ENCODE measurements at places on chromosomes 12 and 14.
A peak's percentile ranks its signal among the peaks of the same experiment; 100 is the strongest.

DNA sequence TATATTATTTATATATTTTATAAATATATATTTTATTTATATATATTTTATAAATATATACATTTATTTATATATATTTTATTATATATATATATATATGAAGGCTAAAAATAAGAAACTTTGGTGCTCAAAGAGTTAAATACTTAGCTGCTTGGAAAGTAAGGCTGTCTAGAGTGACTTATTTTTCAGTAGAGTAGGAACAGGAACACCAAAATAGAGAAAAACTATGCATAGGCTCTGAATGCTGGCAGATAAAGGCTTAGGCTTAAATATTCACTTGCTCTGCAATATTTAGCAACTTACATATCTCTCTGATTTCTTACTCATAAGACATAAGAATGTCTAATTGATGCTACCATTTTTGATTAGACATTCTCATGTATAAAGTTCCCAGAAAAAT, 991.2 kb downstream of the VRK1 start:
- DNase-seq, result no peak

- no peak for DNase-seq
Observed at GRCh38 chr12:32462908-32463307, 63.5 kb downstream of the FGD4 start.

DNA sequence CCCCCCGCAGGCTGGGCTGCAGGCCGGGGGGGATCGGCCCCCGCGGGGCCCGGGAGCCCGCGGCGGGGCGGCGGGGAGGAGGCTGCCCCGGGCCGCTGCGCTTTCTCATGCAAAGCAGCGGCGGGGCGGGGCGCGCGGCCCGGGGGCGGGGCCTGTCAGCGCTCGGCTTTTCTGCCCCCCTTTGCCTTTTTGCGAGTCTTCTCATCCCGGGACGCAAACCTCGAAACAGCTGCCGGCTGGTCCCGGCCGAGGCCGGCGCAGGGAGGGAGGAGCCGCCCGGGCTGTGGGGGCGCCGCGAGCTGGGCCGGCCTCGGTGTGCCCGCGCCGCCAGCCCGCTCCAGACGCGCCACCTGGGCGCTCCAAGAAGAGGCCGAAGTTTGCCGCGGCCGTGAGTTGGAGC, at the start of gene FZD10:
FZD10 (plus strand) TSS at position 198 of the 400 bp plus-strand sequence. CDS start 479 bp downstream, outside the sequence.
- DNase-seq, result no peak

DNA sequence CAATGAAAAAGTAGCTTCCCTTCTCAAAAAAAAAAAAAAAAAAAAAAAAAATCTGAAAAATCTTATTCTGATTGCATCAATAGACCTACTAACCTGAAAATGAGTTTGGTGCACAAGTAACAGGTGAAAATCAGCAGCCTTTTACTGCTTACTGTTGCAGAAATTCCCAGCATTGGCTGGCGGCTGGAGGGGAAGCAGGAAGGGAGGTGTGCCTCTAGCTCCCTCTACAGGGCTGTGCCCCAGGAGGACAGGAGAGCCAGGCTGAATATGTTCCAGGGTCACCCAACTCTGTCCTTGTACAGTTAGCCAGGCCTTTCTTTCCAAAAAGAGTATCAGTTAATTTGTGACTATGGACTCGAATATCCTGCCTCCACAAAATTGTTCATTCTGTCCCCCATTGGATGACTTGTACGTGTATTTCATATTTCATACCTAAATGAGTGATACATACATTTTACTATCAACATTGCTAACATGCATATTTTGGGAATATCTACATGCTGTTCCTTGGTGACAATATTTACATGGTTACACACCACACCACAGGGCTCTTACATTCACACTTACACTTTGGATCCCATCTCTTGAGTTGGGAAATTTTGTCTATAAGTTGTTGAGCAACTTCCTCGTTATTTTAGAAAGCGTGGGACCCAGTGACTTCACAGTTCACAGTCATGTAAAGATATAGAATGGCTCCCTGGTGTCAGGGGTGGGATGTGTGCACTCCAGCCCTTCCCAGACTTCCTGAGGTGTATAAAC, 124.8 kb downstream of the SAMD4A start:
- DNase-seq, result no peak

DNA sequence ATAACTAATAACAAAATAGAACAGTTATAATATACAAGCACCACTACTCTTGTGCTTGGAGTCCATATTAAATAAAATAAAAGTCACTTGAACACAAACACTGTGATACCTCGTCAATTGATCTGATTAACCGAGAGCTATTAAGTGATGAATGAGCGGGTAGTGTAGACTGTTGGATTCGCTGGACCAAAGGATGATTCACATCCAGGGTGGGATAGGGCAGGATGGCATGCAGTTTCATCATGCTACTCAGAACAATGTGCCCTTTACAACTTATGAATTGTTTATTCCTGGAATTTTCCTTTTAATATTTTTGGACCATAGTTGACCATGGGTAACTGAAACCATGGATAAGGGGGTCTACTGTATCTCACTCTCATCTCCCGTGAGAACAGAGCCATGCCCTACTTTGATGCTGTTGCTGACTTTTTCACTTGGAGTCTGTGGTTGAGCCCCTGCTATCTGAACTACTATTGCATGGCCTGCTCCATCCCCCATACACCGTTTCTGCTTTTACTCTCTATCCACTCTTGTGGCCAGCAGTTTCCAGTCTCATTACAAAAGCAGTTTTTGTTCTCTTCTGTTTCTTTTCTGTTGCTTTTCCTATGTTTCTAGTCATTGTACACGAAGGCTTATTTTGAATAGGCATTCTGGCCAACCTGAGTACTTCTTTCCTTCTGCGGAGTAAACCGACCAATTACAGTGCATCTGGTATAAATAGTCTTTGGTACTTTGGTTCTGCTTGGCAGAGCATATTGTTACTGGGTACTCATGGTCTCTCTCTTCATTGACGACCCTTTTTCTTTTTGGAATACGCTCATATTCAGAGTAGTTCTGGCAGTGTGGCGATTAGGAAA, 12.2 kb downstream of the TMTC2 start:
- no peak for DNase-seq

DNA sequence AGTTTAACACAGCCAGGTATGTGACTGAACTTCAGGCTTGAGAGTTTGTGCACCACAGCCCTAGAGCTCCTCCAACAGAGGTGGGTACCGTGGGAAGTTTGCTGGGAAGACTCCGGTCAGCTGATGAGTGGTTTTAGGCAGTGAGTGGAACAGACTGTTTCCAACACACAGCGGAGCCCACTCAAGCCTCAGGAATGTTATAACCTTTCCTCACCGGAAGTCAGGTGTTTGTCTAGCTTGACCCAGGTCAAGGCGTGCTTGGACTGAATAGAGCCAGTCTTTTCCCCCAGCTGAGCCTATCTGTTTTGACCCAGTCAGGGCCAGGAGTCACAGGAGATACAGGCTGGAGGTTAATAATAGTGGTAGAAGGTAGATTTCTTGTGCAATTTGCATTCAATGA, 138.4 kb upstream of the PARP11 start:
- peak; percentile 98 for DNase-seq

DNA sequence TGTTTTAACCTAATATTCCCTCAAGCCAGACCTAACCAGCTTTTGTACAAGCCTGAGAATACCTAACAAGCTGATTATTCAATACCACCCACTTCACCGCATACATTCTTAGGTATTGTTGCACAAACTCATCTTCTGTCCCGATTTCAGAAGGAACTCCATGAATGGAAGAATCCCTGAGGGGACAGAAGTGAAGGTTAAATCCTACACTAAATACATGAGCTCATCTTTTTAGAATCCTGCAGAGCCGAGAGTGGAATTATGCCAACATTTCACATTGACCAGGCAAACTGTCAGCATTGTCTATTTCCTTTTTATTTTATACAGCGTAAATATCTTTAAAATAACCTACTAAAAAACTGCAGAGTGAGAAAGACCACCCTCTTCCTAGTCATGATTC, 140.7 kb upstream of the PRICKLE1 start:
- DNase-seq, result no peak

GRCh38 chr12:124217508-124218242, 77.2 kb upstream of the RFLNA start:
- no peak for DNase-seq

GRCh38 chr14:56491299-56492285, 88.0 kb upstream of the TMEM260 start:
- peak; percentile 12 for DNase-seq

DNA sequence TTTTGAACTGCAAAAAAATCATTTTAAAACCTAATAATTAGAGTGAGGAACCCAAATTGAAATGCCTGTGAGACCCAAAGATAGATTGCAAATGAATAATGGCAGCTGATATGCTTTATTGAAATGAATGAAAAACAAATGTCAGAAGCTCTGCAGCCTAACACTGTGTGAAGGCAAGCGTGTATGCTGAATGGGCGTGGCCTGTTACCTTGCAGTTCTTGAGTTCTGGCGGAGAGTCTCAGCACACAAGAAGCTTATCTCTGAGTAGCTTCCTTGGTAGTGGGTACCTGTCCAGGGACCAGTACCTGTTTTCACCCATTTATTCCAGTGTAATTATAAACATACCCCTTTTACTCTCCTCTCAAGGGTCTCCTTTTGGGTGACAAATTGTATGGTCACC, 341.2 kb downstream of the NPAS3 start:
- no peak for DNase-seq

DNA sequence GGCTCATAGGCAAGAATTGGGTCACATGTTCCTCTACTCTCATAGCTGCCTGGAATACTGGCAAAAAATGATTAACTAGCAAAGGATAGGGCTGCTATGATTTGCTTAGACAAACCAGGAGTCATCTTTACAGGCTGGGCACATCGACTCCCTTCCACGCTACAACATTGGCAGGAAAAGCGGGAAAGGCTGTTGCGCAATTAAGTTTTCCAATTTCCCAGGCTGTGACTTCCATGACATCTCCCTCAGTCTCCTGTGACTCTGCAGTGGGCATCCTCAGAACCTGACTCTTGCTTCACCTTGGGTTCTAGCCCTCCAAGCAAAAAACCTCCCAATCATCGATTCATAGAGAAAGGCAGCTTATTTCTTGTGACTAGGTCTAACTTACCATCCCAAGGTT, 184.5 kb upstream of the E2F7 start:
- DNase-seq, result no peak

DNA sequence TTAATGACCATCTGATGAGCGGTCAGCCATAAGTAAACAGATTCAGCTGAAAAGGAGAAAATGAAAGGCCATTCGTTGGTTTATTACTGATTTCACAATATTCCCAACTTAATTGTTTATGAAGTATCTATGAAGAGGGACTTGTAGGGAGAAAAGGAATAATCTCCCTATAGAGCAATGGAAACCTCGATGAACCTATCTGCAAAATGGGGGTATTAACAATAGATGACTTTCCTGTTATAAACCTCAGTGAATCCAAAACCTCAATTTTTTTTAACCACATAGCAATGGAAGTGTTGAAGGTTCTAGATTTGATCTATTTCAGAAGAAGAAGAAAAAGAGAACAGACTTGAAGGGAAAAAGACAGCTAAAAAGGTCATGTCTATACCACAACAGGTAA, 2.0 kb downstream of the WIF1 start:
- no peak for DNase-seq

GRCh38 chr14:90603841-90604240, 207.0 kb downstream of the CALM1 start:
- DNase-seq, result no peak

DNA sequence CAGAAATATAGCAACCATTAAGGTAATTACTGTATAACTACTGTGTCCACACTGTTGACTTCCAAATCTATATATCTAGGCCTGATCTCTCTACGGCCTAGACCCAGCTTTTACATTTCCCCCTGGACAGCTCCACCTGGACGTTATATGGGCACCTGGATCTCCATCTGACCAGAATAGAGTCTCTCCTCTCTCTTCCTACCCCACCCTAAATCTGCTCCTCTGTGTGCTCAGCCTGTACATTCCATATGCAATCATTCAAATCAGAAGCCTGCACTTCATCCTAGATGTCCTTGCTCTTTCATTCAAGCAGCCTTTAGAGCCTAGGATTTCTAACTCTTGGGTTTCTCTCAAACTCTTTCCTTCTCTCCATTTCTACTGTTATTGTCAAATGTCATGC, 255.0 kb downstream of the PAX9 start:
- DNase-seq, result no peak

DNA sequence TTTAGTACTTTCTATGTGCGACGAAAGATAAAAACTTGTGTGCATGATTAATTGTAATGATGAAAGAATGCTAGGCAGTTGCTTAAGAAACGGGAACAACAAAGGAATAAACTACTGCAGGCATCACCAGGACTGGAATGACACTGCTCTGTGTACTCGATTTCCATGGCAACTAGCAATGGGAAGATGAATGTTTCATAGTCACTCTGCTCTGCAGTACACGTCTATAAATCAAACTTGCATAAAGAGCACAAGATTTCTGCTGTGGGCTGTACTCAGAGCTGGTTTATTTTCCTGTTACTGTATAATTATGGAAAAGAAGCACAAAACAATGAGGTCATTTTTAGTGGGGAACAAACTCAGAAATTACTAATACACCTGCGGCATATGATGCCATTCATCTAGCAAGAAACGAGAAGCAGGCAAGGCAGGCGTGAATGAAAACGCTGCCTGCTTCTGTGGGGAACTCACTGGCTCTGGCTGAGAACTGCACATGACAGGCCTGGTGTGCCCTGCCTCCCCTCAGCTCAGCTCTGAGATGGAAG, 41.8 kb downstream of the EFCAB11 start:
- peak; percentile 96 for DNase-seq

GRCh38 chr14:27256805-27257204, 659.0 kb upstream of the NOVA1 start:
- DNase-seq, result no peak

DNA sequence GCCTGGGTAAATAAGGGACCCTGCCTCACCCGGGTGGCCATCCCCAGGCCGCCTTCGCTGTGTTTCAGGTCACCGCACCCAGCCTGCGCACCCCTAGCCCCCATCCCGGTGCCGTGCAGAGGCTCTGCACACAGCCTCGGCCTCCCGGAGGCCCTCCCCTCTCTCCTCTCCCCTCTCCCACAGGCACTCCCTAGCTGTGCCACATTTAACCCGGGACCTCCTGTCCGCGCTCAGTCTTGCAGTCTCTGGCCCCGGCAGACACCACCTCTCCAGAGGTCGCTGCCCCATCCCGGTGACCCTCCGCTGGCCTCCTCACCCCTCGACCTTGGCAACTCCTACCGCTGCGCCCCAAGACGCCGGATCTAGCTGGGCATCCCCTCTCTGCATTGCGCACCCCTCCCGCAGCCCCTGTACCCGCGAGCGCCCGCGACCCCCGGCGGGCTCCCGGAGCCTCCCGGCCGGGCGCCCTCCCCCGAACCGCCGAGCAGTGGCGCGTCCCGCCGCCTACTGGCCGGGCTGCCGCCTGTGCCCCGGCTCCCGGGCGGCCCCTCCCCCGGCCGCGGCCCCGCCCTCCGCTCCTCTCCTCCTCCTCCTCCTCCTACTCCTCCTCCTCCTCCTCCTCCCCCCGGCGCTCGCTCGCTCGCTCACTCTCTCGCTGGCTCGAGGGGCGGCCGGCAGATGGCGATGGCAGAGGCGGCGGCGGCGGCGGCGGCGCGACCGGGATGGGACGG, 120.7 kb downstream of the AACS start:
- no peak for DNase-seq

GRCh38 chr14:55398679-55399078, 13.0 kb downstream of the ATG14 start:
- peak; percentile 83 for DNase-seq

- no peak for DNase-seq
Observed at GRCh38 chr14:55699131-55700057, 119.4 kb downstream of the KTN1 start.

GRCh38 chr12:111033281-111034082, 113.1 kb upstream of the MYL2 start:
- DNase-seq, result no peak

Data from epithelial cell of proximal tubule (primary cell).